Midbrain (tissue), 1 donor: ENCODE measurements at places on chromosomes 12 and 14.

GRCh38 chr14:84029246-84029645, 1500.7 kb upstream of the FLRT2 start:
- DNase-seq: no peak

GRCh38 chr14:80602946-80603345, 338.6 kb downstream of the CEP128 start:
- DNase-seq: peak; percentile 89

DNA sequence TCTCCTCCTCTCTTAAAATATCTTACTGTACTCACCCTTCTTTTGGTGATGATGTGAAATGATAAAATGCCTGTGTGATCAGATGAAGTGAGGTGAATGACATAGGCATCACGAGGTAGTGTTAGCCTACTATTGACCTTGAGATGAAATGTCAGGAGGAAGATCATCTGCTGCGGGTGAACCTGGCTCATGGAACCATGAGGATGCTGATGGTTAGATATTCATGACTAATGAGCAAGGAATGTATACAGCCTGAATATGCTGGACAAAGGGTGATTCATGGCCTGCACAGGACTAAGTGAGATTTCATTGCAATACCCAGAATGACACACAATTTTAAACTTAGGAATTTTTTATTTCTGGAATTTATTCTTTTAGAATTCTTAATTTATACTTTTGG, 89.6 kb downstream of the DAAM1 start:
- DNase-seq: no peak

DNA sequence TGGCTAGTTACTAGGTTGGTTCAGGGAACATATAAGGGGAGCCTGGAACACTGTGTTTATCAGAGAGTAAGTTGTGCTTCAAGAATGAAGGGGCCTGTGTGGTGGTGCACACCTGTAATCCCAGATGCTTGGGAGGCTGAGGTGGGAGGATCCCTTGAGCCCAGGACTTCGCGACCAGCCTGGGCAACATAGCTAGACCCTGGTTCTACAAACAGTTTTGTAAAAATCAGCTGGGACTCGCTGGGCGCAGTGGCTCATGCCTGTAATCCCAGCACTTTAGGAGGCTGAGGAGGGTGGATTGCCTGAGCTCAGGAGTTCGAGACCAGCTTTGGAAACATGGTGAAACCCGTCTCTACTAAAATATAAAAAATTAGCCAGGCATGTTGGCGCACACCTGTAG, 42.1 kb upstream of the GPR132 start:
- no peak for DNase-seq

DNA sequence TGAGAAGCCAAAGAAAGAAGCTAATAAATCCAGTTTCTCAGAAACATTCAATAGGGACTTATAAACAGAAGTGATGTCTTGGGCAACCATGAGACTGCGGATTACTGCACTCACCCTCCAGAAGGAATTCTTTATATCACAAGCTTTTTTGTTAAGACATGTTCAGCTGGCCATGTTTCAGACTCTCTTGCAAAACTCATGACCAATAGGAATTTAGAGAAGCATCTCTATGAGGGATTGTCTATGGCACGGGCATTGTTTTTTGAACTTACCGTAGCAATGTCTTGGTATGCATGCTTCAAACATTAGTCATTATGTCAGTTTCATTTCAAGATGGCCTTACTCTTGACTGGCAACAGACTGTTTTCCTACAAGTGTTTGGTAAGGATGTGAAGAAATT, 15.5 kb upstream of the ZNF268 start:
- DNase-seq: no peak

- no peak for DNase-seq
Measured at GRCh38 chr12:92715625-92716024, 12.8 kb downstream of the PLEKHG7 start.

DNA sequence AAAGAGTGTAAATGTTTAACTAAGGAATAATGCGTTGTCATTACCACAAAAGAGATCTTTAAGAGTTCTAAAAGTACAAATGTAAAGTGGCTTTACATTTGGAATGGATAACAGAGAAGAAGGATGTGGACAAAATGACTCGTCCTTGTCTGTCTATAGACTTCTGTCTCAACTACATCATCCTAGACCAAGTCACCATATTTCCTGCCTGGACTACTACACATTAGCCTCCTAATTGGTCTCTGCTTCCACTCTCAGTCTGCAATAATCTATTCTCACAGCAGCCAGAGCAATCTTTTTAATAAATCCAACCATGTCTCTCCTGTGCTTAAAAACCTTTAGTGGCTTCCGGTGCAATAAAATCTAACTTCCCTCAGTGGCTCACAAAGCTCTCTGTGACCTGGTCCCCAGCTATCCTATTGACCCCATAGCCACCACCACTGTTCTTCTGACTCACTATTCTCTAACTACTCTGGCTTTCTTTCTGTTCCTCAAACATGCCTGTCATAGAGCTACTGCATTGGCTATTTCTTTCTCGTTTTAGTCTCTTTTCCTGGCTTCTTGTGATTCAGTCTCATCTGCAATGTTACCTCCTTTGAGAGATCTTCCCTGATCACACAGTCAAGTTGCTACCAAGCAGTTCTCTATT, 91.1 kb downstream of the MYF5 start:
- no peak for DNase-seq

DNA sequence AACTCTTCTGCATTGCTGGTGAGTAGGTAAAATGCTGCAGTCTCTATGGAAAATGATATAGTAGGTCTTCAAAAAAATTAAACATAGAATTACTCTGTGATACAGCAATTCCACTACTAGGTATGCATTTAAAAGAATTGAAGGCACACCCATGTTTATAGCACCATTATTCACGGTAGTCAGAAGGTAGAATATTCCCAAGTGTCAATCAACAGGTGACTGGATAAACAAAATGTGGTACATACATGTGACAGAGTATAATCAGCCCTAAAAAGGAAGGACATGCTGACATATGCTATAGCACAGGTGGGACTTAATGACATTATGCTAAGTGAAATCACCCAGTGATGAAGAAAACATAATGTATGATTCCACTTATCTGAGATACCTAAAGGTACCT, 123.3 kb downstream of the CCER1 start:
- no peak for DNase-seq

DNA sequence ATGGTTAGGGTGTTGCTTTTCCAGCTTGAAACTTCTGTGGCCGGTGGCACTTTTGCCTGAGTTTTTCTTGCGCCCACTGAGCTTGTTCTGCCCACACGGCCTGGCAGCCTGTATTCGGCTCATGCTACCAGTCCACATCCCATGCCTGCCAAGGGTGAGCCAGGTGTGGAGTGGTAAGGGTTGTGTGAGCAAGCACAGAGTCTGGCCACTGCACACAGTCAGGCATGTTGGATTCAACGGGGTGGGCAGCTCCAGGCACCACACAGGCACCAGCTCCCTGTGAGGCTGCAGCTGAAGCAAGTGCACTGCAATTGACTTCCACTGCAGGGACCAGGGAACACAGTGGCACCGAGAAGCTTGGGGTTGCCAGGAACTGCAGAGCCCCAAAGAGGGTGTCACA, 18.8 kb upstream of the NTS start:
- DNase-seq: no peak

DNA sequence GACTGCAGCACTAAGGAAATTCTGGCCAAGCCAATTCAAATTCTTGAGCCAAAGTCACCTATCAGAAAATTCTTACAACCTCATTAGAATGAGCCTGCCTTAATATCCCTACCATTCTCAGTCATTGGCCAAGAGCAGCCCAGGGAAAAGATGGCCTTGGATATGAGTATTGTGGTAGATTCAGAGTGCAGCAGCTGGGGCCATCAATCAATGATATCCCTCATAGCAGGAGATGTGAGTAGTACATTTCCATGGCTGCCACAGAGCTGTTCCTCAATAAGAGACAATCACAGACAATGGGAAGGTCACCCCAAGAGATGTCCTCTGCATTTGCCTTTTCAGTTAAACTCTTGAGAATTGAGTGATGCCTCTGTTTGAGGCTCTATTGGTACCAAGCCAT, 161.6 kb downstream of the DYRK2 start:
- DNase-seq: no peak

GRCh38 chr12:124525455-124525854, 42.0 kb downstream of the NCOR2 start:
- DNase-seq: no peak

- DNase-seq: no peak
Measured at GRCh38 chr12:18207266-18207665, 54.1 kb upstream of the PIK3C2G start.

GRCh38 chr12:45774508-45775162, 45.1 kb downstream of the ARID2 start:
- DNase-seq: no peak

DNA sequence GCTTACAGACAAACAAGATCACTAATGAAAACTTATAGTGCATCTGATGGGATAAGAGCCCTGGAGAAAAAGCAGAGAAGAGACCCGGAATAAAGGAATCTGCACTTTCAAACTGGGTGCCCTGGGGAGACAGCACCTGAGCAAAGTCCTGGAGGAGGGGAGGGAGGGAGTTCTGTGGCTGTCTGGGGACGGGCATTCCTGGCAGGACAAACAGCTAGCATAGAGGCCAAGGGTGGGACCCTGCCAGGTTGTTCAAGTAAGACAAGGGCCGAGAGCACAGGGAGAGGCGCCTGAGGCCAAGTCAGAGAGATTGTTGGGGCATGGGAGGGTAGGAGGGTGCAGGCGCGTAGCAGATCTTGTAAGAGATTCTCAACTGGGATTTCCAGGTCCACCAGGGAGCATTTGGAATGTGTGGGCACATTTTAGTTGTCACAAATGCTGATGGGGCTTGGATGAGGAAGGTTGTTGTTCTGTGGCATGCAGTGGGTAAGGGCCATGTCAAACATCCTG, 14.2 kb downstream of the IQSEC3 start:
- no peak for DNase-seq

- DNase-seq: no peak
Measured at GRCh38 chr12:97943359-97943758, 480.8 kb downstream of the RMST start.

DNA sequence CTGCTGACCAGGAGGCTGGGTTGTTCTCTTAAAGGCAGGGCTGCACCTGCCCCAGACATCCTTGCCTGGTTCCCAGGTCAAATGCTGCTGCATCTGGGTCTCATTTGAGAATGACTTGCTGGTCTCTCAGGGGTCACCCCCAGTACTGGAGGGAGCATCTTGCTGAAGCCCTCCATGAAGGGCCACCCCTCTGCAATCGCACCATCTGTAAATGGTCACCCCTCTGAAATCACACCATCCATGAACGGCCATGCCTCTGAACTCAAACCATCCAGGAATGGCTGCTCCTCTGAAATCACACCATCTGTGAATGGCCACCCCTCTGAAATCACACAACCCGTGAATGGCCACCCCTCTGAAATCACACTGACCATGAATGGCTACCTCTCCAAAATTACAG, 7.3 kb upstream of the SERPINA6 start:
- DNase-seq: no peak

DNA sequence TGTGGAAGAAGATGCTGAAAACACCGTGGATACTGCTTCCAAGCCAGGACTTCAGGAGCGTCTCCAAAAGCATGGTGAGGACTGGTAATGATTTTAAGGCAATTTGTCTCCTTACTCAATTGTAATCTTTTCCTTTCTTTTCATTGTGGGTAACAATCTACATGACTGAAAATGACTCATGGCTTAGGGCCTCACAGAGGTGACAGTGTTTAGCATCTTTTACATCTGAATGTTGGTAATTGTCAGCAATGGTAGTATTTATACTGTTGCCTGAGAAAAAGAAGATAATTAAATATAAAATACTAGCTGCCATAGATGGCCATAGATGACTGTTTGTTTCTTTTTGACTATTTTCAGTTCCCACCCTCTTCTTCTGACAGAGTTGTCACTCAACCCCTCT, 31.6 kb downstream of the TULP3 start:
- DNase-seq: no peak

DNA sequence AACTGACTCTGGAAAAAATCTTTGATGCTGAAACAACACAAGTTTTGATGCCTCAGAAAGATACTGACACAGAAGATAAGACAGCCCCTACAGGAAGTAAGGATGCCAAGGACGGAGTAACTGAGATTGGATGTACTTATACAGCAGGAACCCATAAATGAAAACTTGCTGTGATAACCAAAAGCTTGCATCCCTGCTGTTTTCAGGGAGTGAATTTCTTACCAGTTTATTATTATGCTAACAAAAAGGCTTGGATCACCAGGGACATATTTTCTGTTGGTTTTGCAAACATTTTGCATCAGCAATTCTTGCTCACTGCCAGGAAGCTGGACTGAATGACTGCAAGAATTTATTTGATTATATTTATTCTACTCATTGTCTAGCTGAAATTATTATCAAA, 197.7 kb downstream of the NAV3 start:
- no peak for DNase-seq

GRCh38 chr14:59160506-59160905, 28.0 kb upstream of the DAAM1 start:
- no peak for DNase-seq

- no peak for DNase-seq
Measured at GRCh38 chr12:26599096-26599695, 233.8 kb downstream of the ITPR2 start.

GRCh38 chr12:42076976-42077375, 67.7 kb downstream of the GXYLT1 start:
- no peak for DNase-seq

DNA sequence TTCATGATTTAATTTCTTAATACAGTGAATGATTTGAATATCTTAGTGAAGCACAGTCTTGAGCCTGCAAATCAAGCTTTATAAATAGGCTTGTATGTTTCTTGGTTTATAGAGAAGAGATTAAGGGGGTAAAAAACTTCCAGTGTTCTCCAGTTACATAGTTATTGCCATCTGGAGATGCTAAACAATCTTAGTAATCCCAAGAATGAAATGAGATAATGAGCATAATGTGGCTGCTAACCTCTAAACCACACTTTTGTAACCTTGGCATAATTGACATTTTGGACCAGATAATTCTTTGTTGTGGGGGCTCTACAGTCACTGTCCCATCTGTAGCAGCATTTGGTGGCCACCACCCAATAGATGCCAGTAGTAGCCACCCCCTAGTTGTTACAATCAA, 316.8 kb downstream of the CCDC91 start:
- DNase-seq: no peak

DNA sequence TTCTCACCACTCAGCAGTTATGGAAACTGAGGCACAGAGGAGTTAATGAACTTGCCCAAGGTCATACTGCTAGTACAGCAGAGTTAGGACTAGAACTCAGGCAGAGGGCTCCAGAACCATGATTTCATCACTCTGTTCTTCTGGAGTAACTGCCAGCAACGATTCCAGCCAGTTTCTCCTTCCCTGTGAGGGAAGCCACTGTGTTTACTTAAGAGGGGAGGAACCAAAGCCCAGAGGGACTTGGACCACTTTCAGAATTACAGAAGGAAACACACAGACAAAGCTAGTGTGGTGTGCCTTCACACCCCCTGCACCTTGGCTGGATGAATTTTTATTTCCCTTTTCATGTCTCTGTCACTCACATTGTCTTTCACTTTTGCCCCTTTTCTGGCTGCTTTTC, 398.2 kb downstream of the DPF3 start:
- DNase-seq: peak; percentile 11
